NCI-H2029 (cell line): ENCODE measurements at places on chromosomes 7 and 10.

GRCh38 chr7:114298011-114298410 is 116.6 kb upstream of the FOXP2 start:
- DNase-seq, result no peak

- no peak for DNase-seq
Observed at GRCh38 chr7:43584195-43584586, 1.3 kb downstream of the STK17A start.

GRCh38 chr7:70855373-70855772 is 276.6 kb upstream of the GALNT17 start:
- DNase-seq, result no peak

DNA sequence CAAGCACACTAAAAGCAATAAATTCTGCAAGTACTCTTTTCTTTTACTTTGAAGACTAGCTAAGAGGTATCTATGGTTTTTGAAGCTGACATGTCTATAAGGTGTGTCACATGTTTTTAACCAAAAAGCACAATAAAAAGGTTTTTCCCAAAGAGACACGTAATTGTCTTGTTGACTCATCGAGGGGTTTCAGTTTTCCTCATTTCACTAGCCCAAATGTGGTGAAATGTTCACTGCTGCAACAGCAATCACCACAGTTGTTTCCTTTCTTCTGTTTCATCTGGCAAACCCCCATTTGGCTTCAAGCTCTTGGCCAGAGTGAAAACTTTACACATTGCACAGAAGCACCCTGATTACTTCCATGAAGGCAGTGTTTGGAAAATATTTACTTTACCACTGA is 3.8 kb upstream of the HOXA4 start:
- DNase-seq, result no peak

GRCh38 chr10:69583106-69583505 is 9.9 kb upstream of the NEUROG3 start:
- no peak for DNase-seq

DNA sequence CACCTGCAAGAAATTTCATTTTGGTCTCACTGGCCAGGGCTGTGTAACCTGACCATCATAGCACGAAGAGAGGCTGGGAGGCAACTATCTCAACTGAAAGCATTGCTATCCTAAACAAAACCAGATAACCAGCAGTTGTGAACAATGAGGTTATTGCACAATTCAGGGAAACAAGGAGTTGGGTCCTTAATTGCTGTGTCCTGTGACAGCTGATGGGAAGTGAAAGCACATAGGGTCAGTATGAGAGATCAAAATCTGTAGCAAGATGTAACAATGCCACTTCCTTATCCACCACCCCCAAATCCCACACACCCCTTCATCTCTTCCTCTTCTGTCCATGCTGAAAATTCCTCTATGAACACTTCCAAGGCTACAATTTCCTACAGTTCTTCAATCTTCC is 80.2 kb downstream of the HTR7 start:
- no peak for DNase-seq

DNA sequence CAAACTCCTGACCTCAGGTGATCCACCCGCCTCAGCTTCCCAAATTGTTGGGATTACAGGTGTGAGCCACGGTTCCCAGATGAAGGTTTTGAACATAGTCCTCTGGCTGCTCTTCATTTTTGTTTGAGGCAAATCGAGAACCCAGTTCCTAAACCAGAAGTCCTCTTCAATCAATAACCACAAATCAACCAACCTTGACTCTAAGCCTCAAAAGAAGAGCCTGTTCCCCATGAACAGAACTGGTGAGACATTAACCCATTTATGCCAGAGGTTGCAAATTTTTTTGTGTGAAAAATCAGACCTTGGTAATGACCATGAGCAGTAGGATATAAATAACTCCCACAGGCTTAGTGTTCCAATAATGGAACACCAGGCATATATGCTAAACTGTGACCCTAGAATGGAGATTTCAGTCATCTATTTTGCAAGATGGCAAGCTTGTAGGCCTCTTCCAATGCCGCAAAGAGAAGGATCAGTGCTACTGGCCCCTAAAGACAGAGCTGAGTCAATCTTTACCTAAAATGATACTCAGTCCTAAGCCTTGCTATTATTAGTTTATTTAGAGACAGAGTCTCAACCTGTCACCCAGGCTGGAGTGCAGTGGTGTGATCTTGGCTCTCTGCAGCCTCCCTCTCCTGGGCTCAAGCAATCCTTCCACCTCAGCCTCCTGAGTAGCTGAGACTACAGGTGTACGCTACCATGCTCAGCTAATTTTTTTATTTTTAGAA is 15.9 kb downstream of the KPNA7 start:
- DNase-seq, result no peak

- DNase-seq, result peak; percentile 18
Observed at GRCh38 chr10:29304264-29304994, 15.6 kb downstream of the LYZL1 start.

DNA sequence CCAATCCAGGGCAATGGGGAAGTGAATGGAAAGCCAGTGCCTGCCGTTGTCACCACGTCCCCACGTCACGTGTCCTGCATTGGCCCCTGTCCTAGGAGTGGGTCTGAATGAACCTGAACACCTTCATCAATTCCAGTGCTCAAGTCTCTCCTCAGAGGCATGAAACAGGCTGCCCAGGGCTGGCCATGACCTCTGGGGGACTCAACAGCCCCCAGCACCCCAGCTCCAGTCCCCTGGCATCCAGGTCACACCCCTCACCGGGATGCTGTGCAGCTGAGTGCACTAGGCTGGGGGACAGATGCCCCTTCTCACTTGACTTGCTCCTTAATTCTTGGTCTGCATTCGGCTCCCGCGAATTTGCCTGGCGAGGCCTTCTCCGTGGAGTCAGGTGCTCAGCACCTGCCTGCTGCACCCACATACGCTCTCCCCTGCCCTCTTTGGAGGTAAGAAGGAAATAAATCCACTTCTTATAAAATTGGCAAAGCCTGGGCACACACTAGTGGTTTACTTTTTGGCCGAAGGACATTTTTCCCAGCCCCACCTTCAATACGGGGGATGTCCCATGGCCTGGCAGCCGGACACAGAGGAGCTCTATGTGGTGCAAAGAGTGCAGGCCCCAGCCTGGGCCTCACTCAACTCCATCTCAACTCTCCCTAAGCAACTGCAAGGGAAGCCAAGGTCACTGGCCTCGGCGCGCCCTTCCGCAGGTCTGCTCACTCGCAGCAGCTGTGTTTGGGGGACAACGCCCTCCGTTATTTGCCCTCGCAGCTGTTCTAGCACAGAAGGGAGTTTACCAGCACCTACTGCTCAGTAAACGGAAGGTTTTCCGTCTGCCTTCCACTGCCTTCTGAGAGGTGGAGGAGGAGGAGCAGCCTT is 77.6 kb upstream of the SHH start:
- no peak for DNase-seq

- no peak for DNase-seq
Observed at GRCh38 chr10:84008878-84009277, 130.4 kb upstream of the GHITM start.

GRCh38 chr7:55591282-55591931 is 19.1 kb upstream of the VOPP1 start:
- no peak for DNase-seq
